ENCODE measurements at places on chromosomes 7 and 10.

GRCh38 chr10:26374426-26374825 is 63.7 kb upstream of the APBB1IP start:
- no peak for DNase-seq

DNA sequence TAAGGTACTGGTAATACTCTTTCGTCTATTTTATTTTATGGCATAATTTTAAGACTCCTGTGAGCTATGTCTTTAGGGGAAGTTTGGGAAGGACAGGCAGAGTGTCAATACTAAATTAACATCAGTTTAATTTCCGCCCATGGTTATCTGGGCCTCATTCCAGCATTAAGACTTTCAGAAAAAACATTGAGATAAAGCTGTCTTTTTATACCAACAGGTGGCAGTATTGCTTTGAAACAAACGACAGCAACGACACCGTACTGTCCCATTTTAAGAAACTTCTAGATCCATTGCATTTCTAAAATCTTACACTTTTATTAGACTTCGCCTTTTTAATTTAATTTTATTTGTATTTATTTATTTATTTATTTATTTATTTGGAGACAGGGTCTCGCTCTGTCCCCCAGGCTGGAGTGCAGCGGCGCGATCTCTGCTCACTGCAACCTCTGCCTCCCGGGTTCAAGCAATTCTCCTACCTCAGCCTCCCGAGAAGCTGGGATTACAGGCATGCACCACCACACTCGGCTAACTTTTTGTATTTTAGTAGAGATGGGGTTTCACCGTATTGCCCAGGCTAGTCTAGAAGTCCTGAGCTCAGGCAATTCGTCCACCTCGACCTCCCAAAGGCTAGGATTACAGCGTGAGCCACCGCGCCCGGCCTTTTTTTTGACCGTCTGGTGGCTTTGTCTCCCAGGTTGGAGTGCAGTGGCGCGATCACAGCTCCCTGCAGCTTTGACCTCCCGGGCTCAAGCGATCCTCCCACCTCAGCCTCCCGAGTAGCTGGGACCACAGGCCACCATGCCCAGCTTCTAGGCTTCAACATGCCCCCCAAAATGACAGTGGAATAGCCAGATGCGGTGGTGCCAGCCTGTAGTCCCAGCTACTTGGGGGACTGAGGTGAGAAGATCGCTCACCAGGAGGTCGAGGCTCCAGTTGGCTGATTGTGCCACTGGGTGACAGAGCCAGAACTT is 78.7 kb upstream of the C1GALT1 start:
- peak; percentile 60 for DNase-seq

- no peak for DNase-seq
Measured at GRCh38 chr7:116812860-116813259, 49.5 kb upstream of the CAPZA2 start.

- no peak for DNase-seq
Measured at GRCh38 chr7:143047326-143047725, 4.8 kb upstream of the OR6V1 start.

- no peak for DNase-seq
Measured at GRCh38 chr7:38830826-38831225, 78.2 kb downstream of the VPS41 start.

- no peak for DNase-seq
Measured at GRCh38 chr10:66836057-66836456, 89.8 kb upstream of the LRRTM3 start.

- DNase-seq: no peak
Measured at GRCh38 chr10:22159979-22160378, 57.8 kb downstream of the EBLN1 start.

GRCh38 chr10:77334501-77334900 is 303.1 kb downstream of the KCNMA1 start:
- no peak for DNase-seq

GRCh38 chr10:131944412-131944811 is 37.3 kb downstream of the BNIP3 start:
- DNase-seq: no peak

DNA sequence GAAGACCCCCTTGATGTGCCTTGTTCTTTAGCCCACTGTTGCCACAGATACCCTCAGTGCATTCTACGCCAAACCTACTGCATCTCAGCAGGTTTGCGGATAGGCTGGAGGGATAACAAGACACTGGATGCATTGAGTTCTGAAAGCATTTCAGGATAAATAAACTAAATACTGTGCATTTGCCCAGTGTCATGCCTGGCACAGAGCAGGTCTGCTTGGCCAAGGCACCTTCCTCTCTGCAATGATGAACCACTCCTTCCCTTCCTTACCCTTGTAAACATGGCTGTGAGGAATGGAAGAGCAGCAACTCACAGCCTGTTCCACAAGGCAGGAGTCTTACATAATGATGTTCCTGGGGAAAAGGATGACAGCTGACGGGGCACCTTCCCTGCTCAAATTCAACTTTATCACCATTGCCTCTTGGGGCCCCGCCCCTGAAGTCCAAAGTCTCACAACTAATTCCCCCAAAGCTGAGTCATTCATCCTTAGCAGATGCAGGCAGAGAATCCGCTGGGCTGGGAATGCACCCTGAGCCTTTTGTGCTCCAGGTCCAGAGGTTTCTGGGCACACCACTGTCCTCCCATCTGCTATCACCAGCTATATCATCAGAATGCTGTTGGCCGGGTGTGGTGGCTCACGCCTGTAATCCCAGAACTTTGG is 11.6 kb downstream of the DDX56 start:
- DNase-seq: no peak

DNA sequence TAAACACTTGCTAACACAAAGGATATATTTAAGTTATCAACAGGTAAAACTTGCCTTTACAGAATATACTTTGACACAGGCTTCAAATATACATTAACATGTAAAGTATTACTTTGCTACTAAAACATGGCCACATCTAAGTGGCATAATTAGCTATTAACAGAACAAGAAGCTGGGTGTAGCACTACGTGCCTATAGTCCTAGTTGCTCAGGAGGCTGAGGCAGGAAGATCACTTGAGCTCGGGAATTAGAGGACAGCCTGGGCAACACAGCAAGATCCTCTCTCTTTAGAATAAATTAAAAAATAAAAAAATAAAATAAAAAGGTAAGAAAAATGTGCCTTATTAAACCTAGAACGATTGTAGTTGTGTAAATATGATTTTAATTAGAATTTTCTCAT is 106.6 kb downstream of the CNOT4 start:
- DNase-seq: no peak

DNA sequence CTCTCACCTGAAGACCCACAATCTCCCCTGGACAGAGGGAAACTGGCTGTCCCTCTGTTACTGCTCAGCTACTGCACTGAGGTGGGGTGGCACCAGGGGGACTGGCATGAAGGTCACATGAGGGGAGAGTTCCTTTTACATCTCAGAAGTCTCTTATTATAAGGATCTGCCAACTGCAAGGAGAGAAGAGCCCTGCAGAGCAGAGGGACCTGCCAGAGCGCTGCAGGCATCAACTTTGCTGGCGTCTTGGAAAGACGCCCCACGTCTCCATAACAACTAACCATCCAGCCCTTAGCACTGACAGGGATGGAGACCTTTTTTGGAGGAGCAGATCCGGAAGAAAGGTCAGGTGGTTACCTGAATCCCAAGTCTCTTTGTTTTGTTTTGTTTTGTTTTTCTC is 218.6 kb downstream of the KCNMA1 start:
- DNase-seq: no peak

DNA sequence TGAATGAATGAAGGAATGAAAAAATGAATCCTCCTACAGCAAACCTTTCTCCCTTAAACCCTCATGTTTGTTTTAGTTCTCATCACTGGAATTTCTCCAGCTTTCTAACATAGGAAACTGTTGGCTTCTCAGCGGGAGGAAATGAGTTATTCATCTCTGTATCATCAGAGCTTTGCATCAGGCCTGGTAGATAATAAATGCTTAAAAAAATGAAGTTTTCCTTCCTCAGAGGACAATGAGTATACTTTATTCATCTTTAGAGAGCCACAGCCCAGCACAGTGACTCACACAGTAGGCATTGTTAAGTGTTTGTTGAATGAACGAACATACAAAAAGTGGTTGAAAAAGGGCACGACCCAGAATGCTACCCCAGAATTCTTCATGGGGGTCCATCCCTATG is 62.6 kb downstream of the COL13A1 start:
- DNase-seq: no peak

- DNase-seq: no peak
Measured at GRCh38 chr10:103610921-103611511, 117.5 kb downstream of the NEURL1 start.

DNA sequence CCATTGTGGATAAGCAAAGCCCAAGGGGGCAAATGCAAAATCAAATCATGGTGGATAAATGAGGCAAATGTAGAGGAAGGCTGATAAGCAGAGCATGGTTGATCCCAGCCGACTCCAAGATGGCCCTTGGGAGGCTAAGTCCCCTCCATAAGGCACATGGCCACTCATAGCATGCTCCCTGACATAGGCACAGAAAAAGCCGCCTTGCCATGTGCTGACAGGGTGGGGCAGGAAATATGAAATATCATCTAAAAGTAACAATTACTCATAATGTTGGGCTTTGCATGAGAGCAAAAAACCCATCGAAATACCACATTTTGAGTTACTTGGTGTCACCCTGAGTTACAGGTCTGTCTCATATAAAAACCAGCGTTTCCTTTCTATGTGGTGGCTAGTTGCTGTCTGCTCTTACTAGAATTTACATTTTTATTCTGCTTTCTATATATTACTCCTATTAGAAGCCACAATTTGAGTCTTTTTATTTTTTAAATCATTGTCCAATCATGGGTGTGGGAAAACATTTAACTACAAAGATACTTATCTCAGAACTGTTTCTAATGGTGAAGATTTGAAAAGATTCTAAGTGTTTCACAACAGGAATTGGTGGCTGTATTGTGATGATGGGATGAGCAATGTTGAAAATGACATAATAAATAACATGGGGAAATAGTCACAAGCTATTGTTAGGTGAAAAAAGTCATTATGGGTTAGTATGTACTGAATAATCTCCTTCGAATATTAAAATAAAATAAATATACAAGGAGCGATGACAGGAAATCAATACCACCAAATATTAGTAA is 102.7 kb downstream of the CUBN start:
- DNase-seq: peak; percentile 23

- DNase-seq: no peak
Measured at GRCh38 chr10:86782701-86783418, 26.4 kb downstream of the BMPR1A start.

GRCh38 chr10:115856580-115856979 is 416.4 kb downstream of the GFRA1 start:
- DNase-seq: no peak

- peak; percentile 48 for DNase-seq
Measured at GRCh38 chr10:66180581-66181318, 745.1 kb upstream of the LRRTM3 start.

- no peak for DNase-seq
Measured at GRCh38 chr7:124702385-124702784, 63.2 kb downstream of the GPR37 start.

DNA sequence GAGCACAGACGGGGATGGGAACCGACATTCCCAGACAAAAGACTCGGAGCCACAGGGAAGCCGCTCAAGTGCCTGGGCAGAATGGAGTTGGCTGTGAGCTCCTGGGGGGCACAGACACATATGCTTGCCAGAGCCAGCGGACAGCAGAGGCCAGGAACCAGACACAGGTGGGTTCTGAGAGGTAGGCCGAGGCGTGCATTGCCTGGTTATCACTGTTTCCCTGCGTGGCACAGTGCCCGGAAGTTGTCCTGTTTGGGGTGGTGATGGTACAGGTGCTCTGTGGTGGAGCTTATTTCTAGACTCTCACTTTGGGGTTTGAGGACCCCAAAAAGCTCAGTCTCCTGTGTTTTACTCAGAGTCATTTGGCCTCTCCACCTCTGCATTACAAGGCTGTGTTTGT is 2.5 kb downstream of the PALD1 start:
- DNase-seq: no peak

- DNase-seq: no peak
Measured at GRCh38 chr7:46209611-46210388, 288.7 kb upstream of the IGFBP3 start.

- DNase-seq: no peak
Measured at GRCh38 chr10:33233221-33233620, 101.2 kb downstream of the NRP1 start.

DNA sequence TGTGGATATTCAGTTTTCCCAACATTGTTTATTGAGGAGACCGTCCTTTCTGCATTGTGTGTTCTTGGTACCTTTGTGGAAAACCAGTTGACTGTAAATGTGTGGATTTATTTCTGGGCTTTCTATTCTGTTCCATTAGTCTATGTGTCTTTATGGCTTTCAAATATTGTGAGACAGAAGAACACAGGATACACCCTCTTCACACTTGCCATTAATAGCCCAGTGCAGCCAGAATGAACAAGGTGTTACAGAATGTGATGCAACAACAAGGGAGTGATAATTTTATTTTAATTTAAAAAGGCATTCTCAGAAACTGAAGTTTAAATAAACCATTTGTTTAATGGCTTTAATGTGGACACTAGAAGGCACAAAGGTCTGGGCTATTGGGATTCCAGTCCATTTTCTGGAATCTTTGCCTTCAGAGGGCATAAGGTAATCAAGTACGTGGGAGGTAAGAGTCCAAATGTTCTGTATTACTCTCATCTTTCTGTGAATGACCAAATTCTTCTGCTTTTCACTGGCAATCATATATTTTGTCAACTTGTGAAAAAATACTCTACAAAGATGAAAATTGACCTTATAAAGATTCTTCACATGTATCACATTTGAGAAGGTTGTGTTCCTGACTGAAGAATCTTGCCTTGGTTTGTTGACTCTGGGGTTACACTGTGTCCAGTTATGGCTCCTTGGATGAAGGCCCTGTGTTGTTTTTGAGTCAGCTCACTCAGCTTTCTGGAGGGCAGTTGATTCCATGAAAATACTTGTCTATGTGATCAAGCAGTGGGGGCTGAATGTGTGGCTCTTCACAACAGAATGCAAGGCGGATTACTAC is 962.7 kb downstream of the LRMDA start:
- DNase-seq: no peak

DNA sequence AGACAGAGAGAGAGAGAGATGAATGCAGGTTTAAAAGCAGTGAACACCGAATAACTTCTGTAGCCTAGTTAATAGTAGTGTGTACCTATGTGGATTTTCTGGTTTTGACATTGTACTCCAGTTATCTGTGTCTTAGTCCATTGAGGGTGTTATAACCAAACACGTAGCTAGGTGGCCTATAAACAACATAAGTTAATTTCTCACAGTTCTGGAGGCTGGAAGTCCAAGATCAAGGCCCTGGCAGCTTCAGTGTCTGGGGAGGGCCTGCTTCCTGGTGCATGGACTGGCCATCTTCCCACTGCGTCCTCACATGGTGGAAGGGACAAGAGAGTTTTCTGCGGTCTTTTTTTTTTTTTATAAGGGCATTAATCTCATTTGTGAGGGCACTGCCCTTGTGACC is 23.5 kb downstream of the AOC1 start:
- DNase-seq: no peak

GRCh38 chr10:111150691-111151090 is 73.9 kb downstream of the ADRA2A start:
- DNase-seq: no peak

- DNase-seq: no peak
Measured at GRCh38 chr10:97726636-97727178, 10.2 kb upstream of the ZFYVE27 start.

All from GM13977 (cell line).